ENCODE measurements at places on chromosomes 5 and 9.

GRCh38 chr5:10583663-10584572 lies 20.0 kb downstream of the ANKRD33B start:
- no peak for DNase-seq

- DNase-seq = no peak
These were observed 627.7 kb downstream of the CCDC171 start for GRCh38 chr9:16180546-16180945.

DNA sequence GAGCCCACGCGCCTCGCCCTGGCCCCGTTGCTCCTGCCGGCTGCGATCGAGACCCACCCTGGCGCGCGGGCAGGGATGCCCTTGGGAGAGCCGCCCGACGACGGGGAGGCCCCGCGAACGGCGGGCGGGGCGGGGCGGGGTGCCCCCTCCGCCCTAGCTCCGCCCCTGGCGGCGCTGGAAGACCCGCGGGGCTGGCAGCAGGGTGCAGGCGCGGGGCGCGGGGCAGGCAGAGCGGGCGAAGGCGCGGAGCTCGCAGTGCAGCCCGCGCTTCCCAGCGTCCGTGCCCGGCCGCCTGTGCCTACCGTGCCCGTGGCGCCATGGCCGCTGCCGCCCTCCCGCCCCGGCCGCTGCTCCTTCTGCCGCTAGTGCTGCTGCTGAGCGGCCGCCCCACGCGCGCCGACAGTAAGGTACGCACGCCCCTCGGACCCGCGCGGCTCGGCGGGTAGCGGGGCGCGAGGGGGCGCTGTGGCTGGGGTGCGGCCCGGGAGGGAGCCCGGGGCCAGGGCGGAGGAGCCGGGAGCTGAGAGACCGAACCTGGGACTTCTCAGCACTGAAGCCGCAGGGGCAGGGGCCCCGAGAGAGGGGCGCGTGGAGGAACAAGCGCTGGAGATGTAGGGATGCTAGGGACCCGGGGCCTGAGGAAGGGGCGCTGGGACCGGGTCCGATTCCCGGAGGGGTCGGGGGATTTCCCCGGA lies at the start of gene OLFML2A:
Gene OLFML2A (plus strand): TSS at position 180 of the 695 bp plus-strand sequence. CDS start 138 bp downstream, at position 318.
- DNase-seq = no peak

GRCh38 chr5:119343052-119343451 lies 12.8 kb upstream of the TNFAIP8 start:
- no peak for DNase-seq

DNA sequence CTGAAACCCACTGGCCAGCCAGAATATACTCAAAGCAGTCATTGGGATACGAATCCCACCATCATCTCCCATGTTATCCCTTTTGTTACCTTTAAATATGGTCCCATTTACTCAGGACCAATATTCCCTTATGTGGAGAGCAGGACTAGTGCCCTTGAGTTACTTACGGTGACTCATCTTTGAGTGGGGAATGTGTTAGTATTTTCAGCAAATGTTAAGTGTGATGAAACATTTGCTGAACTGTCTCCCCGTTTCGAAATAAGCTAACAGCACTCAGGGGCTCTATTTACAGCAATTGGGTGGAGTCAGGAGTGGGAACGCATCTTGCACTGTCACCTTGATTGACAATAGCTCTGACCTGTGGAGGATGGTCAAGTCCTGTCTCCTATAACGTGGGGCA lies 67.4 kb downstream of the CTSL start:
- peak; percentile 39 for DNase-seq

- DNase-seq = no peak
These were observed 149.7 kb downstream of the TRPM3 start for GRCh38 chr9:70971723-70972122.

DNA sequence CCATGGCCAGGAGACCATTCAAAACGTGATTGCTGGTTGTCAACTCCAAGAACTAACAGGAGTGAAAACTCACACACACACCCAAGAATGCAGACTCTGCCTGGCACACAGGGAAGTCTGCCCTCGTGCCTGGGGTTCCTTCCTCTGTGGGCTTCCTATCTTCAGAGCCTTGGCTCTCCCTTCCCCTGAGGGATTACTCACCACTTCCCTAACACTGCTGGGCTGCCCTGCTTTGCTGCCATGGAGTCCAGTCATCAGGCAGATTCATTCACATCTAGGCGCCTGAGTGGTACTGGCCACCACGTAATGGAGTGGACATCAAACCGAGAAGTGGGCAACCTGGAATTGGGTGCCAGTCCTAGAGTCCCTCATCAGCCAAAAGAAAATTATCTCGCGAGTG lies 76.4 kb upstream of the PRSS3 start:
- no peak for DNase-seq

GRCh38 chr5:17156463-17156862 lies 61.0 kb upstream of the BASP1 start:
- no peak for DNase-seq

GRCh38 chr9:86836266-86836665 lies 111.0 kb downstream of the GAS1 start:
- no peak for DNase-seq

DNA sequence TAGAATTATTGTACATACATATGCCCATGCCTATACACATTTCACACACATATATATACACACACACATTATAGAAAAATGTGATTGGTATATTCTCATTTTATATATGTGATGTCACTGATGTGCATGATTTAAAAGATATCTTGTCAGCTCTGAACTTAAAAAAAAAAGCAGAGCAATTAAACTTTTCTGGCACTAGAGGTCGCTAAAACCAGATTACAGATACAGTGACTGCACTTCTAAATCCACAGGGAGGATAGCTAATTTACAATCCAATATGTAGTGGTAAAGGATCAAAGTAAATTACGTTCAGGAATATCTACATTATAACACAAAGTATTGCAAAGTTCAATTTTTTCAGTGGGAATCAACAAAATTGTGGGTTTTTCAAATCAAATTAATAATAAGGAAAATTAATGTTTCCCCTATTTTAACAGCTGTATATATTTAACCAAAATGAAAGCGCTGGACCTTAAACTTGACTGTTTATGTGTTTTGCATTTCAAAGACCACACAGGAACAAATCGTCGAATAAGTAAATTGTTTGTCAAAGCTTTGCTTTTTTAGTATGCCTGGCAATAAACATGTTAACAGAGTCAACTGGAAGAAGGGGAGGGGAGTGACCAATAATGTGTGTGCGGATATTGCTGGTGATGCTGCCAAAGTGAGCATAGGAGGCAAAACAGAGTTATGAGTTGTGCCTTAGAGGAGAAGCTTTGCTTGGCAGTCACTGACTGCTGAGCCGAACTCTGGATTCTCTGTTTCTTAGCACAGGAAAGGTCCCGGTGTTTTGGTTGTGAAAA lies 1201.4 kb upstream of the C9orf72 start:
- peak; percentile 13 for DNase-seq

GRCh38 chr9:94869415-94869843 lies 142.9 kb downstream of the AOPEP start:
- DNase-seq = no peak

GRCh38 chr5:93890657-93891056 lies 149.3 kb upstream of the POU5F2 start:
- no peak for DNase-seq
